ENCODE measurements at places on chromosomes 3 and 15.

- DNase-seq, result no peak
These were observed 203.8 kb downstream of the EPHB1 start for GRCh38 chr3:134998855-134999254.

GRCh38 chr3:101117980-101118379 is 124.8 kb upstream of the ABI3BP start:
- DNase-seq, result no peak

DNA sequence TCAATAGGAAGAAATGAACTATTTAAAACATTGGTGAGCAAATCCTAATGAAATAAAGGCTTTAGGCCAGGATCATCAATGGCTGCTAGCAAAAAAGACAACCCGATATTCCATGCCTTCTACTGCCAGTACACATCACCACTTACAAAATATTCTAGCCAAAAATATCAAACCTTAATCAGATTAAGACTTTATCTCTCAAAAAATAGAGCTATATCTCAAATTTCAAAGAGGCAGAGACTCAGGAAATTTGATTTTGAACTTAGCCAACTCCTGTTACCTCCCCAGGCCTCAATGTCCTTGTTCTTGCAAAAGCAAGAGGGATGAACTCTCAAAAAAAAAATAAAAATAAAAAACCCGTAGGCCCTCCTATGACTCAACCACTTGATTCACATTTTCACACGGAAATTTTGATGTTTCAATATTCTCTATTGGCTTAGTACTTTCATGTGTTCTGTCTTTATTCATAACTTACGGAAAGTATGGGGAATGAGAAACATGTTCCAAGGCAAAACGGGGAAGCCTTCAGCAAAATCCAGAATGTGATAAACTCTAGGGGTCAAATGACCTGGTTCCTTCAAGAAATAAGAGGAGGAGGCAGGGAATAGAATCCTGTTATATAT is 273.3 kb upstream of the ZPLD1 start:
- DNase-seq, result no peak

- DNase-seq, result no peak
These were observed 375.5 kb upstream of the CFAP20DC start for GRCh38 chr3:59425371-59425770.

Data from stimulated activated CD8-positive, alpha-beta memory T cell treated with anti-CD3 and anti-CD28 coated beads, Interleukin-7, amount 100 ng/mL, for 24 hours (primary cell).